GM10248 (cell line): ENCODE measurements at places on chromosomes 3 and 15.

DNA sequence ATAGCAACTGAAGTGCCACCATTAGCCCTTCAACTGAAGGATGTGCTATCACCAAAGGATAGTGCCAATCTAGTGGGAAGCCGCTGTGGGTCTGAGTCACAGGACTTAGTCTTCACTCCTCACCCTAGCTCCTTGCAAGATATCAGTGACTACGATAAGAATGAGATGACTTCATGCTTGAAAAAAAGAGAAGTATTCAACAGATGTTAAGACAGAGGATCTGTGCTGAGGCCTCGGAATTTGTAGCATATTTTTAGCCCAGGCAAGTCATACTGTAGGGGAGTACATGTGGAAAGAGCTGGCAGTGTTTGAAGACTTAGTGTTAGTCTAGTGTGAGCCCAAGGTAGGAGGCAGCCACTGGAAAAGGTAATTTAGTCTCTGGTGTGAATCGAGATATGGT, 270.7 kb upstream of the LRTM1 start:
- DNase-seq, result no peak

- DNase-seq, result no peak
Observed at GRCh38 chr3:57118254-57118653, 46.9 kb downstream of the IL17RD start.

DNA sequence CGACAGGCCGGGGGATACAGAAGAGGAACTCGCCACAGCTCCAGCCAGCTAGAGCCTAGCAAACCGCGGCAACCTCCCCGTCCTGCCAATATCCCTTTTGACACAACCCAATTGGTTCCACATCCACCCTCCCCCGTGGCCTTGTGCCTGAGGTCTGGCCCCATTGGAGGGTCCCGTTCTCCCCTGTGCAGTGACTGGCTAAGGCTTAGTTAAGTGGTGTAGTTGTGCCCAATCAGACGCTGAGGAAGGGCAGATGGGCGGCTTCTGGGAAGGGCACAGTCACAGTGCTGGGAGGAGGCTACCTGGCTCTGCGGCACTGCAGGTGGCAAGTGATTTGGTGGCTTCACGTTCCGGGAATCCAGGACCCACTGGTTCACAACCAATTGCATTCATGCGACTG, 78.6 kb downstream of the SNRK start:
- DNase-seq, result no peak

GRCh38 chr3:149579838-149580542, 77.8 kb downstream of the WWTR1 start:
- no peak for DNase-seq

GRCh38 chr3:150249779-150250470, 158.2 kb upstream of the TSC22D2 start:
- DNase-seq, result no peak

- no peak for DNase-seq
Observed at GRCh38 chr3:172044833-172045585, 5.6 kb downstream of the FNDC3B start.

DNA sequence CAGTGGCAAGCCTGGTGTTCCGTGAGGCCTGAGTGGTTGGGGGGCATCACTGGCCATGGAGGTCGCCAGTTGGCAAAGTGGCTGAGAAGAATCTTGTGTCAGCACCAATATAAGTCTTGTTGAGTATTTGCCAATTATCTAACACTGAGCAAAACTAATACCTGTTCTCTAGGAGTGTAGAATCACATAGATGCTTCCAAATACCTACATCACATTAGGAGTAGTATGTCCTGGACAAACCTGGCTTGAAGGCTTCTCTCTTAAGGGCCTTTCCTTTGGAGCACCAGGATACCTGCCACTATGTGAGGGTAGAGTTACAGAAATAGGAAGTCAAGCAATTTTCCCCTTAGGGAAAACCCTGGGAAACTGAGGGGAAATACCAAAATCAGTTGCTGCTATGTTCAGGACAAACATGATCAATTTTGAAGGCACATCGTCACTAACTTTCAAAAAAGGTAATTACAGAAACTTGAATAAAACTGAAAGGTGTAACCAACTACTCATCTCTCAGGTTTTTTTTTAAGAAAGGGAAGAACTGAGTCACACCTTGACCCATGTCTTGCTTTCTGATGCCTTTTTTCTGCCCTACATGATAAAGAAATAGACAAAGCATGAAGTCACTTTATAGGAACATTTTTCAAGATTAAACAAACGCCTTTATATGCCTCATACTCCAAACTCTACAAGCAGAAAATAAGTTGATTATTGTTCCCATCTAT, 100.4 kb downstream of the IMPG2 start:
- no peak for DNase-seq

GRCh38 chr3:141737093-141737492, 1.0 kb upstream of the RNF7 start:
- no peak for DNase-seq

DNA sequence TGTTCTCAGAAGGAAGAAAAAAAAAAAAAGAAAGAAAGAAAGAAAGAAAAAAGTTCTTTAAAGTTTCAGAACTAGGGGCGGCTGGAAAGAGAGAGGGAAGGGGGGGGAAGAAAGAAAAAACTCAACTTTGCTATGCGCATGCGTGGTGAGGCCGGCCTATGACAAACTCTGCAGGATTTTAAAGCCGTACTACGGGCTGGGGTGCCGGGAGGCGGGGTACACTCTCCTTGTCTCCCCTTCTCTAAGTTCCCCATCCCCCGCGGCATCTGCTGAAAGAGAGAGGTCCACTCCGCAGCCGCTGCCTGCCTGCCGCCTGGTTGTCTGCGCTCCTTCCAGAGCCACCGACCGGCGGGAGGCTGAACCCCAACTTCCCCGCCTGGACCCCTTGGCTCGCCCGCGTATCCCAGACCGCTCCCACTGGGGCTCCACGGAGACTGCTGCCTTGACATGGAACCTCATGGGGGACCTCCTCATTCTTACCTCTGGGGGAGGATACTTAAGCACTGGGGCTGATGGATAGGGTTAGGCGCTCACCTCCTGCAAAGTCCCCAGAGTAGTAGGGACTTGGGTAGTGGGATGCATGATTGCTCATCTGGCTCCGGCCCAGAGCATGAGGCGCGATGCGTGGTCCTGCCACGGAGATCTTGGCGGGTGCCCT, 1.4 kb upstream of the WNT5A start:
- peak; percentile 76 for DNase-seq

DNA sequence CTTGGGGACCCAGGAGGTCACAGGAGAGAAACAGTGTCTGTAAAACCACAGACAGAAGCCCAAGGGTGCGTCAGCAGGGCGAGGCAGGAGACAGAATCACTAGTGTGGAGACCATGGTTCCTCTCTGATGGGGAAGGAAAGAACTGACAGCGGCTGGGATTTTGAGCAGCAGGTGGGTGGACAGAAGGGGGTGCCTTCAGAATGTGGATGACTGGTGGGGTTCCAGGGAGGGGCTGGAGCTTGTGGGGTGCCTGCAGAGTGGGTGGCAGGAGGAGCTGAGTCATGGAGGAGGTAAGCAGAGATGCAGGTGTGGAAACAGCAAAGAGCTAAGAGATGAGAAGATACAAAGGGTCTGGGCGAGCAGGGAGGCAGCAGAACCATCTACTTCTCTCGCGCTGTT, 124.2 kb downstream of the GABRB3 start:
- no peak for DNase-seq

- DNase-seq, result no peak
Observed at GRCh38 chr3:34381243-34381642, 582.8 kb downstream of the PDCD6IP start.

DNA sequence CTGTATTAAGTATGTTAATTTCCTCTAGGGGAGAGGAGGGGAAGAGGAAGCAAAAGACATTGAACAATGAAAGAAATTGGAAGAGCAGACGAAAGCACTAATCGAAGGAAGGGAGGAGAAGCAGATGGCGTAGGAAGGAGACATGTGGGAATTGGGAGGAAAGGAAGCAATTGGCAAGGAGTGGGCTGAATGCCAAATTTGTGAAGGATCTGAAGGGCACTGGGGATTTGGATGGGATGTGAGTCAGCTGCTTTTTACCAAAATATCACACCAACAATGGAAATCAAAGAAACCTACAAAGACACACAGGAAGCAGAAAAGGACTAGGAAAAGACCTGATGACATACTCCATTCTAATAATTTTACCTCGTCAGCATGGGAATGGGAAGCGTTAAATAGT, 1029.8 kb downstream of the ROBO1 start:
- no peak for DNase-seq
